Pancreas (tissue), 10 donors: ENCODE measurements at places on chromosomes 12 and 14. TPM values are rescaled to one million over a fixed set of nuclear protein-coding genes. Genes with fewer than 3 reads are reported as not detected.

GRCh38 chr12:132445884-132446632 lies 43.9 kb upstream of the FBRSL1 start:
- peak; percentile 48 for DNase-seq

DNA sequence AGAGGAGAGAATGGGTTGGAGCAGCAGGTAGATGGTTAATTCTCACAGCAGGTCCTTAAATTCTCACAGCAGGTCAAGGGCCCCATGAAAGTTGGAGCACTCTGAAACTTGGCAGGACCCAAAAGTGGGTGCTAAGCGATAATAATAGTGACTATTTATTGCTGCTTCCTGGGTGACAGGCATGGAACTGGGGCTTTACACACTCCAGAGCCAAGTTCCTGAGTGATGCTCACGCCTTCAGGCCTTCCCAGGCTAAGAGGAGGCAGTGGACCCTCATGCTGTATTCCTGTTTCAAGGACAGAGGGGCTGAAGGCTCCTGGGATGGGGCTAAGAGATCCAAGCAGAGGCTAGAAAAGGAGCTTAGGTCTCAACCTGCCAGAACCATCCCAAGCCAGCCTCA lies 180.9 kb upstream of the VASH1 start:
- DNase-seq = no peak

- no peak for DNase-seq
Measured at GRCh38 chr12:70847871-70848270, 72.7 kb downstream of the PTPRR start.

GRCh38 chr14:81018684-81019083 lies 63.3 kb downstream of the TSHR start:
- no peak for DNase-seq

DNA sequence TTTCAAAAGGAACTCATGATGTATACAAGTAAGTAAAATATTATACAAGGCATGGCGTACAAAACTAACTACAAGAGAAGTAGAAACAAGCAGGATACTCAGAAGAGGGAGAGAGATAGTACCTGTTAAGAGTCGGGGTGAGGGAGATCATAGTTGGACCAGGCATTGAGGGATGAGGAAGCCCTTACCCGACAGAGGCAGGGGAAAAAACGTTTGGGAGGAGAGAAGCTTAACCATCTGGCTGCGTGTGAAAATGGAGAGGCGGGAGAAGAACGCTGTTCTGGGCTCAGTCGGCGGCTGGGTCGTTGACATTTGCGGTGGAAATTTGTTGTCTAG lies 575 bp upstream of the FMNL3 start:
- DNase-seq = no peak

- peak; percentile 74 for DNase-seq
Measured at GRCh38 chr14:22980672-22981089, 1.7 kb downstream of the AJUBA start.

- DNase-seq = no peak
Measured at GRCh38 chr14:54889919-54890318, 12.7 kb downstream of the GCH1 start.

DNA sequence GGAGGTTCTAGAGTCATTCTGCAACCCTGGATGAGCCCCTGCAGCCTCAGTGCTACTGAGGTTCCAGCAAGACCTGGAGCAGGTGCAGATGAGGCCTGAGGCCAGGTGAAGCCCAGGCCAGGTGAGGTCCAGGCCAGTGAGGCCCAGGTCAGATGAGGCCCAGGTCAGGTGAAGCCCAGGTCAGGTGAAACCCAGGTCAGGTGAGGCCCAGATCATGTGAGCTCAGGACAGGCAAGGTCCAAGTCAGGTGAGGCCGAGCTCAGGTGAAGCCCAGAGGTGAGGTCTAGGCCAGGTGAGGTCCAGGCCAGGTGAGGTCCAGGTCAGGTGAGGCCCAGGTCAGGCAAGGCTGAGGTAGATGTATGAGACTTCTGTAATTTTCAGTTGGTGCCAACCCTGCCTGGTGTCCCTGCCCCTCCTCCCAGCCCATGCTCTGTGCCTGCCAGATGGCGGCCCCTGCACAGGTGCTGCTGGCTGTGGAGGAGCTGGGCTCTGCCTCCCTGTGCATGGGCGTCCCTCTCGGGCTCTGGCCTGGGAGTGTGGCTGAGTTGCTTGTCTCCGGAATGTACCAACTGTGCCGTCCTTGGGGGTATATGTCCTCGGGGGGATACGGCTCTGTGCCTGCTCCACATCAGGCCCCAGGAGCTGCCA lies 388.5 kb downstream of the TMEM121 start:
- peak; percentile 48 for DNase-seq

GRCh38 chr14:96799489-96800054 lies 2.4 kb downstream of the VRK1 start:
- DNase-seq = no peak

GRCh38 chr12:29751676-29752075 lies 32.1 kb downstream of the TMTC1 start:
- DNase-seq = no peak

- peak; percentile 73 for DNase-seq
Measured at GRCh38 chr12:64039281-64039871, 182.7 kb downstream of the KICS2 start.

DNA sequence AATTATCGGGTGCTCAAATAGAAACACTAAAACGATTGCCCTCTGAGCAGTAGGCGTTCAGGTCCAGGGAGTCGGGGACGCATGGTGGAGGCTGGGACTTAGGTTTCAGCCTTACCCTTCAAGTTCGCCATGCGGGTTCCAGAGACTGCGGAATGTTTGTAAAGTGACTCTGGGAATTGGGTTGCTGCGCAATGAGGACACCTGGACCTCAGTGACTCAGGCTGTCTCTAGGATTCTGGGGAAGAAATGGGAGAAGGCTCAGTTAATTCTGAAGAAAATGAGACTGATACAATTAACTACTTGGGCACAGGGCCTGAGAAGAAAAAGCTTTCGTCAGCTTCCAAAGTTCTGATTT lies 1.1 kb downstream of the LGALS3 start:
- DNase-seq = no peak

DNA sequence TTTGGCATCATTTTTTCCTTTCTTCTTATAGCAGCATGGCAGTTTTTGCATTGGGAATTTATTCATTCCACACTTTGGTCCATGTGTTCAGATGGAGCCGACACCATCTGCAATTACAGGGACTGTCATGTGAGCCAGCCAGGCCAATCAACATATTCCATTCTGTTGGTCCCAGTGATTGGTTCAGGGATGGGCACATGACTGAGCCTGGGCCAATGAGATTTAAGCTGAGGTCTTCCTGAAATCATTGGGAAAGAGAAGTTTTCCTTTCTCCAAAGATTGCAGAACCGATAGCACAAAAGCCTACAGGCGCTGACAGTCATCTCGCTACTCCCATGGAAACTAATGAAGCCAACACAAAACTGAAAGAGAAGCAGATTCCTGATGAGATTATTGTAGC lies 841.5 kb upstream of the TMEM132C start:
- DNase-seq = no peak

- no peak for DNase-seq
Measured at GRCh38 chr14:100078216-100078803, 13.1 kb downstream of the EVL start.

DNA sequence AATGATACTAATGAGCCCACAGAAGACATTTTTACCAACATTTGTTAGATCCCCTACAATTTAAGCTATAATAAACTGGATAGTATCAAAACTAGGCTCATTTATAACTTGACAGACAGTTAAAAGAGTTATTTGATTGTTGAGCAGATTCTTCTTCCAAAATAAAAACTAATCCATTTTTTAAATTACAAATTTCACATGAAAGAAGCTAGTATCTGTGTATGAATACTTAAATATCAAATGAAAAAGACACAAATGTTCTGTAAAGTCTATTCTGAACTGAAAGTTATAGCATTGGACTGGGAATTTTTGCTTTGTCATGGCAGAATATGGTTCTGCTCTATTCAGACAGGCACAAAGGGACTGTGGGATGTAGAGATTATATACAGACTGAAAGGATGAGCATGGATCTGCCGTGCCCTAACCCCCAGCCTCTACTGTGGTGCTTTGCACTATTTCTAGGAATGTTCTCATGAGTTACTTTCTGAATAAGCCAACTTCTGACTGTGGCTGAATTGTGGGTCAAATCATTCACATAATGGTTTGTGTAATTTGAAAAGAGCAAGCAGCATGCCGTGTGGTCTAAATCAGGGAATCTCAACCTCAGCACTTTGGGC lies 352.7 kb downstream of the KCNH5 start:
- no peak for DNase-seq

GRCh38 chr14:90647473-90648005 lies 168.7 kb downstream of the TTC7B start:
- no peak for DNase-seq

- no peak for DNase-seq
Measured at GRCh38 chr12:67986632-67987031, 2.6 kb upstream of the IFNG-AS1 start.

DNA sequence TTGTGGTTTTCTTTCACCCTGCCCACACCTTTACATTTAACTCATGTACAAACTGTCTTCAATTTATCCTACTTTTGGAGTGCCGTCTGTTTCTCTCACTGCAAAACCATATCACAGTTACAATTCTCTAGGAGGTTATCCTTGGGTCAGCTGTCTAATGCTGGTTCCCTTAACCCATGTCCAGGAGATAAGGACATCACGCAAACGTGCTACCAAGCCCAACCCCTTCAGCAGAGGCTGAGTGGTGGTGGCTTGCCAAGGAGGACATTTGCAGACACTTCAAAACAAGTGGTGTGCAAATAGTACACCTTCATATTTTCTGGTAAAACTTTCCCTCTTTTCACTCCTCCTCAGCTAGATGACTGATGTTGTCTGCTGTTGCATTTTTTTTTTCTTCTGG lies 167.9 kb downstream of the PAX9 start:
- DNase-seq = no peak

DNA sequence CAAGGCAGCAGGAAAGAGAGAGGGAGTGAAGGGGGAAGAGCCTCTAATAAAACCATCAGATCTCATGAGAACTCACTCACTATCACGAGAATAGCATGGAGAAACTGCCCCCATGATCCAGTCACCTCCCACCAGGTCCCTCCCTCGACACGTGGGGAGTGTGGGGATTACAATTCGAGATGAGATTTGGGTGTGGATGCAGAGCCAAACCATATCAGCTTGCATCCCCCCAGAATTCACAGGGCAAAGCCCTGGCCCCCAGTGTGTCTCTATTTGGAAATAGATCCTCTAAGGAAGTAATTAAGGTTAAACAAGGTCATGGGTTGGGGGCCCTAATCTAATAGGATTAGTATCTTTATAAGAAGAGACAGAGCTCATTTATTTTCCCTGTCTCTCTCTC lies 56.1 kb upstream of the TCL1A start:
- DNase-seq = no peak

Gene TXNDC16
- 1.1 TPM for polyA plus RNA-seq

Gene SYNDIG1L
- 2.5 TPM for polyA plus RNA-seq

Gene ITGB7
- polyA plus RNA-seq = 1.6 TPM

Gene DCAF11
- 34.2 TPM for polyA plus RNA-seq

Gene CATSPERB
- polyA plus RNA-seq = 6.0 TPM

Gene RPS6KL1
- 23.8 TPM for polyA plus RNA-seq

Gene NYNRIN
- polyA plus RNA-seq = 2.7 TPM

Gene CD163L1
- polyA plus RNA-seq = 1.6 TPM

Gene PELI2
- 10.7 TPM for polyA plus RNA-seq

Gene DEPDC4
- 0.56 TPM for polyA plus RNA-seq
